Activated naive CD8-positive, alpha-beta T cell treated with anti-CD3 and anti-CD28 coated beads, Interleukin-2, amount 10 ng/mL, durations not matched to agents 7 days and 5 days (primary cell): ENCODE measurements at places on chromosomes 16 and 17. TPM values are rescaled to one million over a fixed set of nuclear protein-coding genes. Genes with fewer than 3 reads are reported as not detected.

GRCh38 chr16:73365016-73365551 is 317.2 kb upstream of the ZFHX3 start:
- no peak overlapping the region for H3K4me3 ChIP-seq
- no peak overlapping the region for H3K27ac ChIP-seq
- H3K27me3 ChIP-seq = no peaks in the 10 kb centered on the region
- no peak for DNase-seq
- no peaks in the 10 kb centered on the region for H3K4me1 ChIP-seq
- H3K36me3 ChIP-seq = no peaks in the 10 kb centered on the region

- H3K27me3 ChIP-seq = peaks cover 4% of the 10 kb centered on the region
- no peak overlapping the region for H3K27ac ChIP-seq
- H3K4me3 ChIP-seq = no peak overlapping the region
- no peaks in the 10 kb centered on the region for H3K36me3 ChIP-seq
- H3K4me1 ChIP-seq = no peaks in the 10 kb centered on the region
- DNase-seq = peak; percentile 44
Observed at GRCh38 chr16:50884066-50884860, 142.4 kb downstream of the CYLD start.

- H3K27ac ChIP-seq = peak overlapping the region; percentile 90
- no peak for DNase-seq
- H3K27me3 ChIP-seq = no peaks in the 10 kb centered on the region
- H3K36me3 ChIP-seq = peaks cover 42% of the 10 kb centered on the region
- H3K4me1 ChIP-seq = peaks cover 61% of the 10 kb centered on the region
- peak overlapping the region; percentile 75 for H3K4me3 ChIP-seq
Observed at GRCh38 chr16:28180655-28181460, 30.9 kb downstream of the XPO6 start.

DNA sequence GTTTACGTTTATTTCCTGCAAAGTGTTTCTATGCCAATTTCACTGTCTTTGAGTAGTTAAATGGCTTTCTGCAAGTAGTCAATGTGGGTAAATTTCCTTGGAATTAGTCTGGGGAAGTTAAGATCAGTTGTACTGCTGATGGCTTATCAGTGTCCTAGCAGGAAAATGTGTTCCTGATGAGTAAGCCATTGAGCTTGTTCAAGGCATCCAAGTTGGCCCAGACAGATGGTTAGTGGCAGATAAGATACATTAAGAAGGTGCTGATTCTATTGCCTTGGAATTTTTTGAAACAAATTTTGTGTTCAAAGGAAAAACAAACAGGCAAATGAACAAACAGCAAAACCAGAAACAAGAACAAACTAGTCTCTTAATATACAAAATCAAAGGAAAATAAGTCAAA is 258.4 kb downstream of the MAP2K6 start:
- H3K4me1 ChIP-seq = no peaks in the 10 kb centered on the region
- H3K4me3 ChIP-seq = no peak overlapping the region
- no peaks in the 10 kb centered on the region for H3K36me3 ChIP-seq
- no peak for DNase-seq

- H3K36me3 ChIP-seq = peaks cover 18% of the 10 kb centered on the region
- DNase-seq = no peak
- H3K4me1 ChIP-seq = peaks cover 21% of the 10 kb centered on the region
Observed at GRCh38 chr17:27554911-27555310, 76.1 kb upstream of the LGALS9 start.

GRCh38 chr16:19294156-19294649 is 8.7 kb downstream of the CLEC19A start:
- H3K4me1 ChIP-seq = peaks cover 3% of the 10 kb centered on the region
- H3K27me3 ChIP-seq = peaks cover 5% of the 10 kb centered on the region
- no peak overlapping the region for H3K27ac ChIP-seq
- no peaks in the 10 kb centered on the region for H3K36me3 ChIP-seq
- DNase-seq = no peak

- no peak overlapping the region for H3K4me3 ChIP-seq
- H3K4me1 ChIP-seq = peaks cover 29% of the 10 kb centered on the region
- H3K27me3 ChIP-seq = no peaks in the 10 kb centered on the region
Observed at GRCh38 chr16:89118361-89119165, 24.9 kb downstream of the ACSF3 start.

DNA sequence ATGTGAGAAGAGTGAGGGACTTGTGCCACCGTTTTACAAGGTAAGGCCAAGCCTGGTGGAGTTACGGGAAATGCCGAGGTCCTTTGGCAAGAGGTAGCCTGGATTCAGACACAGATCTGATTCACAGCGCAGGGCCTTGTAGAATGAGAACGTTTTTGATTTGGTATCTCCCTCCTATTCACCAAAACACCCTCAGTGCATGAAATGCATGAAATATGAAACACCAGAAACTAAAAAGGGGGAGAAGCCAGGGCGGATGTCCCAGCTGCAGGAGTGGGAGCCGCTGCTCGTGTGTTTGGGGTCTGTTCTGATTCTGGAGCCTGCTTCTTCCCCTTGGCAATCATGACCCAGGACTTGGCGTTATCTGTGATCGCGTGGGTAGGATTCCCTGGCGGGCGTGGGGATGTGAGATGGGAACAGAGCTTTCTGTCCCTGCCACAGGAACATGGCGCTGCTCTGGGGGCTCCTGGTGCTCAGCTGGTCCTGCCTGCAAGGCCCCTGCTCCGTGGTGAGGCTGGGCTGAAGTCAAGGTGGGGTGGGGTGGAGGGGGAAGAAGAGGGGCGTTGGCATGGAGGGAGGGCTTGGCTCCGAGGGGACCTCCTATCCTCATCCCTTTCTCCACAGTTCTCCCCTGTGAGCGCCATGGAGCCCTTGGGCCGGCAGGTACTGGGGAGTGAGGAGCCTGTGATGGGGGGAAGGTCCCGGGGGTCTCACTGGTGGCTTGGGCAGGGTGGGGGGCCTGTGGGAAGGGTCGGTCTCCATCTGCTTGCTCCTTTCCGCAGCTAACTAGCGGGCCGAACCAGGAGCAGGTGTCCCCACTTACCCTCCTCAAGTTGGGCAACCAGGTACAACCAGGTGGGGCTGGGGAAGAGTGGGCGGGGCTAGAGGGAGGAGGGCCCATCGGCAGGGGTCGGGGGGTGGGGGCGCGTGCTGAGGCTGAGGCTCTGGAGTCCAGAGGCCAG is 2.2 kb downstream of the SERPINF2 start:
- H3K4me1 ChIP-seq = no peaks in the 10 kb centered on the region
- no peaks in the 10 kb centered on the region for H3K27me3 ChIP-seq
- no peaks in the 10 kb centered on the region for H3K36me3 ChIP-seq
- no peak overlapping the region for H3K27ac ChIP-seq

GRCh38 chr17:1273492-1274244 is 3.4 kb downstream of the BHLHA9 start:
- no peak for DNase-seq
- H3K4me3 ChIP-seq = no peak overlapping the region
- peaks cover 11% of the 10 kb centered on the region for H3K4me1 ChIP-seq
- no peaks in the 10 kb centered on the region for H3K36me3 ChIP-seq
- H3K27ac ChIP-seq = no peak overlapping the region

Gene MGAT5B
- 0.47 TPM for total RNA-seq

DNA sequence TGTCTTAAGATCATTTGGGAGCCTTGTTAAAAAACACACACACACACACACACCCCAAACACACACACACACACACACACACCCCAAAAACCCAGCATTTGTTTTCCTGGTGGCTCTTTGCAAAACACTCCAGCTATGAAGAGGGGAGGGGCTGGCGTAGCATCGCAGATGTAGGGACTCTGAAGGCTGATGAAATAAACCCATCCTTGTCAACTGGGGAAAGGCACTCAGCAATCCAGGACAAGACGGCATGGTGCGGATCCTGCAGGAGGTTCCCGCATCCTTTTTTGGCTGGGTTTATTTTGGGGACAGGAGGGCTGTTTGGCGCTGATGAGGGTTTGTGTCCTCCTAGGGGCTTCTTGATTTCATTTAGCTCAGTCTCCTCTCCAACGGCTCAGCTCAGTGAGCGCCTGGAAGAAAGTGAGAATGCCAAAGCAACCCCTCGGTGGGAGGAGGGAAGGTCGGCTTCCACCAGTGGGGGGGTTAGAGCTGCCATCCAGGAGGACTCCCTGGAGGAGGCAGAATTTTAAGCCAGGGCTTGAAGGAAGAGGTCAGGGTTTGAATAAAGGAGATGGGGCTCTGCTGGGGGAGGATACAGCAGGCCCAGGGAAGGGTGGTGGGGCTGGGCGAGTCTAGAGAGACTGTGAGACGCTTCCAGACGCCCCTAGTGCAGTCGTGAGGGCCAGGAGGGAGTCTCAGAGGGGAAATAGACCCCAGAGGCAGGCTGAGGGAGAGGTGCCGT is 12.4 kb upstream of the GSE1 start:
- H3K27ac ChIP-seq = no peak overlapping the region
- H3K36me3 ChIP-seq = peaks cover 4% of the 10 kb centered on the region
- H3K4me3 ChIP-seq = no peak overlapping the region
- H3K4me1 ChIP-seq = peaks cover 1% of the 10 kb centered on the region
- no peak for DNase-seq
